ENCODE measurements at places on chromosomes 11 and 22. TPM values are rescaled to one million over a fixed set of nuclear protein-coding genes. Genes with fewer than 3 reads are reported as not detected.

Gene FAM111B
- total RNA-seq: not detected

Gene SOX10
- total RNA-seq: 22.5 TPM

Gene LUZP2
- total RNA-seq: 0.99 TPM

DNA sequence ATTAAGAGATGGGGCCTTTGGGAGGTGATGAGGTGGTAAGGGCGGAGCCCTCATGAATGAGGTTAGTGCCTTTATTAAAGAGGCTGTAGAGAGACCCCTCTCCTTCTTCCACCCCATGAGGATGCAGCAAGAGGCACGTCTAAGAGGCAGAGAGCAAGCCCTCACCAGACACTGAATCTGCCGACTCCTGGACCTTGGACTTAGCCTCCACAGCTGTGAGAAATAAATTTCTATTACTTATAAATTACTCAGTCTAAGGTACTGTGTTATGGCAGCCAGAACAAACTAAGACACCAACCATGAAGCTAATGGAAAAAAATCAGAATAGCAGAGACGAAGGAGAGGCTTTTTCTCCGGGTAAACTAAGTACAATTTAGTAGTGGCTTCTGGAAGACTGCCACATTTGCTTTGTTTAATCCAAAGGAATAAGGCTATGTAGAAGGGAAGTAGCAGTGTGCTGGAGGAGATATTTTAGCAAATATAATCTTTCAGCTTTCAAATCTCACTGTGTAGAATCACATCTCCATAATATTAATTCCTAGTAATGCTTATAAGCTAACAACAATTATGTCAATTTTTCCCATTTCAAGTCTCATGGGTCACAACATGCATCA lies 12.3 kb upstream of the SIK2 start:
- DNase-seq: no peak

GRCh38 chr11:112165049-112165448 lies 1.2 kb upstream of the IL18 start:
- DNase-seq: no peak

GRCh38 chr11:123753110-123753509 lies 1.2 kb downstream of the OR6X1 start:
- DNase-seq: no peak

- DNase-seq: no peak
These were observed 64.2 kb downstream of the KREMEN1 start for GRCh38 chr22:29136782-29137700.

DNA sequence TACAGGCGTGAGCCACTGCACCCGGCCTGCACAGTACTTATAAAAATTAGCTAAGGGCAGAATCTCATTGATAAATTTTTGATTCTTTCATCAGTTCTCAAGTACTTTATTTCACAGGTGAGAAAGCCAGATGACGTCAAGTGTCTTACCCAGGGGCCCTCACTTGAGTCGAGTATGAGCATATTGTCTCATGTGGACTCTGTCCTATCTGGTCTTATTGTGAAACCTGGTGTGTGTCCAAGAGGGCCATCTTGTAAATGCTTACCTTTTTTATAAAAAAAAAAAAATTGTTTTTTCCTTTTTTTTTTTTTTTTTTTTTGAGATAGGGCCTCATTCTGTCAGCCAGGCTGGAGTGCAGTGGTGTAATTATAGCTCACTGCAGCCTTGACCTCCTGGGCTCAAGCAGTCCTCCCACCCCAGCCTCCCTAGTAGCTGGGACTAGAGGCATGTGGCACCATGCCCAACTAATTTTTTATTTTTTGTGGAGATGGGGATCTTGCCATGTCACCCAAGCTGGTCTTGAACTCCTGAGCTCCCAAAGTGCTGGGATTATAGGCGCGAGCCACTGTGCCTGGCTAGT lies 6.0 kb downstream of the ACO2 start:
- DNase-seq: no peak

DNA sequence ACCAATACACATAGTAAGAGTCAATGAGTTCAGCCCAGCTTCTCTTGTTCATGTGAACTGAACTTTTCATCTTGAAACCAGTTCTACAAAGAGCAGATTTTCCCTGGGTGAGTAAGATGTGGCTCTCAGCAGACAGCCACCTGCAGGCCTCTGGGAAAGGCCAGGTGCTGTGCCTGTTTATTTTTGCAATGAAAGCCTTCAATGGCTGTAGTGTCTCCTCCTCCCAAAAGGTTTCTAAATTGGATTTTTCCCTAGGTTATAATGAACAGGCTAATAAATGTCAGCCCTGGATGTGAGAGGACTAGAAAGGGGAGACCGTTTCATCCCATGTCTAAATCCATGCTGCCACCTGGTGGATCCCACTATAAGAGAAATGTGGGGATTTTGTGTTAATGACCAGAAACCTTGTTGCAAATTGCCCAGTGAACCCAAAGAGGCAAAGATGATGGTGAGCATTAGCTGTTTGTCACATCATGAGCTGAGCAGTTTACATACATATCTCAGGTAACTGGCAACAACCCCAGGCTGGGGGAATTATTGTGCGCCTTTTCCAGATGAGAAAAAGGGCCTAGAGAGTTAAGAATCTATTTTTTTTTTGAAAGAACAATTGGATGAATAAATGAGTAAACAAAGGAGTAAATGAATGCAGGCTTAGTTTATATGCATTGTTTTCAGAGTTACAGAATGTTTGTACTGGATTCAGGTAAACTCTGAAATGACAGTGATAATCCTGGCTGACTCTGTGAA lies 12.7 kb downstream of the C11orf91 start:
- DNase-seq: no peak
